Left kidney (tissue), 8 donors: ENCODE measurements at places on chromosomes 11 and 22. TPM values are rescaled to one million over a fixed set of nuclear protein-coding genes. Genes with fewer than 3 reads are reported as not detected.

OTOG gene
- 0.83 TPM for polyA plus RNA-seq

VSIG10L2 gene
- polyA plus RNA-seq: not detected

BTG4 gene
- not detected for polyA plus RNA-seq

NOX4 gene
- polyA plus RNA-seq: 62.9 TPM

SCGB2A2 gene
- polyA plus RNA-seq: not detected

DGCR6 gene
- 6.6 TPM for polyA plus RNA-seq

HINFP gene
- 43.3 TPM for polyA plus RNA-seq

CCDC89 gene
- 3.0 TPM for polyA plus RNA-seq

KREMEN1 gene
- 22.3 TPM for polyA plus RNA-seq

CRYBB1 gene
- polyA plus RNA-seq: 0.45 TPM

MIAT gene
- polyA plus RNA-seq: 0.52 TPM

FAM180B gene
- 0.33 TPM for polyA plus RNA-seq

DNA sequence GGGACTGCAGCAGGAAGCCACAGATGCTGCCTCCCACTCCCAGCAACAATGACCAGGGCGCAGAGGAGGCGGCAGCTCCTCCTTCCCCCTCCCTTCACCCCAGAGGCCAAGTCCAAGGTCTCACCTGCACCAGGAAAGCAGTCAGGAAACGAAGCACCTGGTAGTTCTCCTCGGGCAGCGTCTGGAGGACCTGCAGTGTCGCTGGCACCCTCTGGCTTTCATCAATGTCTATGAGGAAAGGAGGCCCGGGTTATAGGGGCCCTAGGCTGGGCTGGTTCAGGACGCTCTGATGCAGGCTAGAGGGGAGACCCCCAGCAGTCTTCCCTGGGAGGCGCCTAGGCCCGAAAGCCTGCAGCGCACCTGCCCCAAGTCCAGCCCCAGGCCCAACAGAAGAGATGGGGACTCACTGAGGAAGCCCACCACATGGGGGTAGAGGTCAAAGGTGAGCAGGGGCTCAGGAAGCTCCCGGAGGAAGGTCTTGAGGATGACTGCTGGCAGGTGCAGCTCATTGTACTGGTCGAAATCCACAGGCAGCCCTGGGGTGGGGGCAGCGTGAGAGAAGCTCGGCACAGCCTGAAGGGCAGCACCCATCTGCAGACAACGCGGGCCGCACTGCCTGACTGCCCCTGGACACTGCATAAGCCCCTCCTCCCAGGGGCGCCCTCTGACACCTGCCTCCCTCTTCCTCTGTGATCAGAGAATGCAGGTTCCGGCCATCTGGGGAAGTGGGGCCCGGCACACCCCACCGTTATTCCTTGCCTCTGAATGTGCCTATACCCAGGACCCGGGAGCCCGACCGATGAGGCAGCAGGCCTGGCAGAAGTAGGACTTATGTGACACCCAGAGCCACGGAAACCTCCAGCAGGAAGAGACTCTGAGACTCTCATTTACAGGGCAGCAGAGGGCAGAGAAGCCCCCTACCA lies 20.9 kb downstream of the ARHGAP1 start:
- no peak for DNase-seq

- no peak for DNase-seq
Observed at GRCh38 chr22:45308957-45309421, 745 bp upstream of the FAM118A start.

- DNase-seq: no peak
Observed at GRCh38 chr22:29202212-29203192, 3.2 kb upstream of the EMID1 start.

DNA sequence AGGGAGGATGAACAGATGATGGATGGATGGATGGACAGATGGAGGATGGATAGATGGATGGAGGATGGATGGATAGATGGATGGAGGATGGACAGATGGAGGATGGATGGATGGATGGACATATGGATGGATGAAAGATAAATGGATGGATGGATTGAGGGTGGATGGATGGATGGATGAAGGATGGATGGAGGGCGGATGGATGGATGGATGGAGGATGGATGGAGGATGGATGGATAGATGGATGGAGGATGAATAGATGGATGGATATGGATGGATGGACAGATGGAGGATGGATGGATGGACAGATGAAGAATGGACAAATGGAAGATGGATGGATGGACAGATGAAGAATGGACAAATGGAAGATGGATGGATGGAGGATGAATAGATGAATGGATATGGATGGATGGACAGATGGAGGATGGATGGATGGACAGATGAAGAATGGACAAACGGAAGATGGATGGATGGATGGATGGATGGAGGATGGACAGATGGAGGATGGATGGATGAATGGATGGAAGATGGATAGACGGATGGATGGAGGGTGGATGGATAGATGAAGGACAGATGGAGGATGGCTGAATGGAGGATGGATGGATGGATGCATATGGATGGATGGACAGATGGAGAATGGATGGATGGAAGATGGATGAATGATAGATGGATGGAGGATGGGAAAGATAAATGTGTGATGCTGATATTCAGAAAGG lies 7.4 kb downstream of the IFITM10 start:
- no peak for DNase-seq

GRCh38 chr11:67119585-67120391 lies 725 bp downstream of the KDM2A start:
- no peak for DNase-seq

DNA sequence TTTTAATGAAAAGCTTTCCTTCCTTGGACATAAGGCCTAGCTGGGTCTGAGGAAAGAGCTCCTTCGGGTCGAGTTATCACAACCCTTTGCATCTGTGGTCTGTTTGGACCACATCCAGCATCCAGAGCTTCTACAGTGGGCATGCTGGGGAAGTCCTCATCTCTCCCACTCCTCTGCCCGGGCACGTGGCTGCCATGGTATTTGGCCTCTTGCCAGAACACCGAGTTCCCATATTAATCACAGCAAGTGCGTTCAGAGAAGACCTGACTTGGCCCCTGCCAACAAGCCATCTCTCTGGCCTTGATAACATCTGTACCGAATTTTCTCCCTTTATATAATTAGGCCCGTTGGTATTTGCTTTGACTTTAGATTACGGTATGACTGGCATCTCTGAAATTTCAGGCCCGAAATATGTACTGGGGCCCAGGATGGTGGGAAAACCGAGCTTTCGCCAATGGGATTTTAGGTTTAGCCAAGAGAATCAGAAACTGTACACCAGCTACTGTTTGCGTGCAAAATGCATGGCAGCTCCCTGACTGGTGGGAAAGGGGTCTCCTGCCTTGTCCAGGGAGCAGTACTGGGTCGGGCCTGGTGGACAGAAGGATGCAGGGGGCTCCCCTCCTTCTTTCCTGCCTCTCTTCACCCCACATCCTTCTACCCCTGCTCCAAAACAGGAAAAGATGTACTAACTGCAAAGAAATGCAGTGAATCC lies 90.0 kb downstream of the MICAL2 start:
- no peak for DNase-seq

- no peak for DNase-seq
Observed at GRCh38 chr11:66891851-66892660, 35.2 kb downstream of the LRFN4 start.

GRCh38 chr11:128052912-128053641 lies 534.3 kb downstream of the ETS1 start:
- DNase-seq: no peak

DNA sequence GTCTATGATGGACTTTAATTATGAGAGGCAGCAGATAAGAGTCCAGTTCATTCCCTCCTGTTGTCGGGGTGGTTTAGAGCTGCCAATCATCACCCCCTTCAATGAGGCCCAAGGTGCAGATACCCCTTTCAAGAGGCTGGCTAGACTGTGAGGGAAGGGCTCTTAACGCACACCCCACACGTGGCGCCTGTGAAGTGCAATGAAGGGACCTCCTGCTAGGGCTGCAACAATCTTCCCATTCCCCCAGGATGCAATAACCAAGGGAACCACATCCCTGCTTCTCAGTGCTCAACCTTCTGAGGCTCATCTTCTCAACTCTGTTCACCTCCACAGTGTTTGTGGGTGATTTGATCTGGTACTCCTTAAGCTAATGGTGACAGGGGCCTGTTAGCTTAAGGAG lies 19.0 kb downstream of the TENM4 start:
- DNase-seq: no peak

DNA sequence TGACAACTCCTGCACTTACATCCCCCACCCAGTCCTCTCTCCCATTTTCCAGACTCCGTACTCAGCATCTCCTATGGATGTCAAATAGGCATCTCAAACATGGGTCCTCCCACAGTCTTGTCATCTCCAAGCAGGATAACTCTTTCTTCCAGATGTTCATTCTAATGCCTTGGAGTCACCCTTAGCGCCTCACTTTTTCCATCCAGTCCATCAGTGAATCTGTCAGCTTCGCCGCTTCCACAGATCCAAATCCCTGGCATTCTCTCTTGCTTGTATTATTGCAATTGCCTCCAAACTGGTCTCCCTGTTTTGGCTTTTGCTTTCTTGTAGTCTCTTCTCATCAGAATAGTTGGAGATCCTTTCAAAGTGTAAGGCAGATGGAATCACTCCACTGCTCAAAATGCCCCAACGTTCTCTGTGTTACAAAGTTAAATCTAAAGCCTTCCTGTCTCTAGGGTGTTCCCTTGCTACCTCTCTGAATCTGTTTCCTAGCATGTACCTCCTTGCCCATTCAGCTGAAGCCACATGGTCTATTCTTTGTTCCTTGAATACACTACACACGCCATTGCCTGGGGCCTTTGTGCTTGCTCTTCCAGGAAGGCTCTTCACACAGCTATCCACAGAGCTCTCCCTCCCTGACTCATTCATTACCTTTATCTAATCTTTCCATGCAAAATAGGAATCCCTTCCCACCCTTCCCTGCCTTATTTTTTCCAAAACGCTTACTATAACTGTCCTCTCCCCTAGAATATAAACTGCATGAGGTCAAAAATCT lies 64.8 kb downstream of the UBASH3B start:
- no peak for DNase-seq

GRCh38 chr22:38464992-38465672 lies 2.8 kb upstream of the KDELR3 start:
- DNase-seq: no peak

- DNase-seq: no peak
Observed at GRCh38 chr11:94649964-94650623, 82.9 kb downstream of the PIWIL4 start.

DNA sequence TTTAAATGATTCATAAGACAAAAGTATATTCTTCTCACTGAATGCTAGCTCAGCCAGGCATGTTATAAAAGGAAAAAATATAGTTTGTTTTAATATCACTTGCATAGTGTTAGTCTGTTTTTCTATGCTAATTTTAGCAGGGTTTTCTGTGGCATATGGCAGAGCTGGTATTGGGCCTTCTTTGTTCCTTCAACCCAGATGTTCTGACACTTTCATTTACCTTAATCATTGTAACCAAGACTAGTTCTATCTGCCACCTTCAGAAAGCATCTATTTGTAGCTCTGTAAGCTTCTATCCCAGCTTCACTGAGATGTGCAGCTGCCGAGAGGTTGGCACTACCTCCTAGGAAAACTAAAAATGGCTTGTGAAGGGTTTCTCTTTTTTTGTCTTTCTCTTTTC lies 338.7 kb downstream of the GUCY1A2 start:
- no peak for DNase-seq

GRCh38 chr11:8258784-8259183 lies 4.9 kb downstream of the LMO1 start:
- no peak for DNase-seq

GRCh38 chr11:132022733-132023478 lies 652.5 kb downstream of the NTM start:
- DNase-seq: no peak

DNA sequence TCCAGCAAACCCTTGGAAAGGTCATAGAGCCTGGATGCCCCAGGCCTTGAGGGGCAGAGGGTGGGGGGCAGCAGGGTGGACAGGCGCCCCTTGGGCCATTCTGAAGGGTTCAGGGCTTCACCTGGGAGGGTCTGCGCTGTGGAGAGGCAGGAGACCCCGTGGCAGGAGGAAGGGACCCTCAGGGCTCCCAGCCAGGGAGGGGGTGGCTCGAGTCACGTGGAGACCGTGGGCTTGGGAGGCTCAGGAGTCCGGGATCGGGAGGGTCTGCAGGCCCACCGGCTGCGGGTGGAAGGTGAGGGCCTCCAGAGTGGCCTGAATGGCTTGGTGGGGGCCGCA lies 48.5 kb upstream of the A4GALT start:
- no peak for DNase-seq

- DNase-seq: no peak
Observed at GRCh38 chr11:21142007-21142406, 472.6 kb downstream of the NELL1 start.

DNA sequence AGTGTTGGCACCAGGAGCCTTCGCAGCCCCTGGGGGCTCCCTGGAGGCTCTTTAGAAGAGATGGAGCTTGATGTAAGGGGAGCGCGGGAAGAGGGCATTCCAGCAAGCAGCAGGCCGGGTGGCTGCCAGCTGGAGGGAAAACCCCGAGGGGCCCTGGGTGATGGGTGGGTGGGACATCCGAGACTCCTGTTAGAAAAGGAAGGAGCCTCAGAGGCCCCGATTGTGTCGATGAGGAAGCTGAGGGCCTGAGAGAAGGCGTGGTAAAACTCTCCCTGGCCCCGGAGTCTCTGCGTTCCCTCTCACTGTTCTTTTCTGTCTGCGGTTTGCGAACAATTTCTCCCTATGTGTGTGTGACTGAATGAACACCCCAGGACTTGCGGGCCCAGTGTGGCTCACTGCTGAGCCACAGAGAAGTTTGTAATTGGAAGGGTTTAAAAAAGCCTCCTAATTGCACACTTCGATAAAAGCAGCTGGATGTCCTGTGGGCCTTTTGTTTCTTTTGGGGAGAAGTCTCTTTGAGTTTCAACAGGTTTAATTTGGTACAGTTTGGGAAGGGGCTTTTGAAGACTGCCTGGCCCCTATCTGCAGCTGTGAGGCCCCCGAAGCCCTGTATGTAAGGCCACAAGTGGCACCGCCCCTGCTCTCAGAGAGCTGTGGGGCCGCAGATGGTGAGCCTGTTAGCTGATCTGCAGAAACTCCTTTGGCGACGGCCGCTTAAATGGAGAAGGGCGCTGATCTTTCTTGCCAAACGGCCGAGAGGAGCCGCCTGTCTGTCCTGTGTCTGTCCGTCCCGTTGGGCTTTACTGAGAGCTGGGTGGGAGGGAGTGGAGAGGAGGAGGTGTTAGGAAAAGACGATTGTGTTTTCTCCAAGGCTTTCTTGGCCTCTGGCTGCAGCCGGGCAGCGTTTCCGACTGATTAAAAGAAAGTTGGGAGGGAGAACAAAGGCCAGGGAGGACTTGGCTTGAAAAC lies 2.0 kb downstream of the FBLN1 start:
- DNase-seq: no peak

GRCh38 chr11:12331239-12331874 lies 46.0 kb upstream of the PARVA start:
- peak; percentile 93 for DNase-seq

GRCh38 chr11:45213316-45213665 lies 66.9 kb downstream of the PRDM11 start:
- no peak for DNase-seq
